Mucosa of gallbladder (tissue), 1 donor: ENCODE measurements at places on chromosomes 11 and 22. TPM values are rescaled to one million over a fixed set of nuclear protein-coding genes. Genes with fewer than 3 reads are reported as not detected.

Gene MFRP
- total RNA-seq, result not detected

GRCh38 chr11:27234043-27234668 lies 128.9 kb downstream of the CCDC34 start:
- no peak for DNase-seq

Gene ZP1
- 0.17 TPM for total RNA-seq

- DNase-seq, result no peak
Observed at GRCh38 chr11:55795256-55795655, at the start of gene OR5D14. Gene OR5D14 (plus strand): TSS chr11:55795556. CDS start chr11:55795556, 0 bp downstream.

DNA sequence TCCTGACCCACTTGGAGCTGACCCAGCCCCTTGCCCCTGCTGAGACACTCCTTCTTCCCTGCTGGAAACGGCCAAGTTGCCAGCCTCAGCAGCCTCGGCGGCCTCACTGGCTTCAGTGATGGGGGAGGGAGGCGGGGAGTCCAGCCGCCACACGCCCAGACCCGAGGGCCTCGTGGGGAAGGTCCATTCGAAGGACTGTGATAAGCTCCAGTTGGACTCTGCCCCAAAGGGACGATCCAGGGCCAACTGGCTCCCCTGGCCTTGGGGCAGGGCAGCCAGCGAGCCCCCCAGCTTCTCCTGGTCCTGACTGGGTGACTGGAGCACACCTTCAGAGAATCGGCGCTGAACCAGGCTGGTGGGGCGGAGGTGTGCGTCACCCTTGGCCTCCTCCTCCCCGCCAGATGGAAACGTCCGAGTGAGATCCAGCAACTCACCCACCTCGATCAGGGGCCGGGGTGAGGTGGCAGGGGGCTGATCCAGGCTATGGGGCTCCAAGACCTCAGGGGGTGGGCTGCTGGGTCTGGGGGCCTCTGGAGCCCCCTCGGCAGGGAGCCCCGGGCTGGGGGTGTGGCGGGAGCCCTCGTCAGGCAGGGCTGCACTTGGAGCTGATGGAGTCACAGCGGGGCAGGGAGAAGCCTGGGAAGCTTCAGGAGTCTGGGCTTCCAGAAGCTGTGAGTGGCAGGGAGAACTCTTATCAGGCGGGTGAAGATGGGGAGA lies 11.5 kb downstream of the TNKS1BP1 start:
- DNase-seq, result peak; percentile 47

DNA sequence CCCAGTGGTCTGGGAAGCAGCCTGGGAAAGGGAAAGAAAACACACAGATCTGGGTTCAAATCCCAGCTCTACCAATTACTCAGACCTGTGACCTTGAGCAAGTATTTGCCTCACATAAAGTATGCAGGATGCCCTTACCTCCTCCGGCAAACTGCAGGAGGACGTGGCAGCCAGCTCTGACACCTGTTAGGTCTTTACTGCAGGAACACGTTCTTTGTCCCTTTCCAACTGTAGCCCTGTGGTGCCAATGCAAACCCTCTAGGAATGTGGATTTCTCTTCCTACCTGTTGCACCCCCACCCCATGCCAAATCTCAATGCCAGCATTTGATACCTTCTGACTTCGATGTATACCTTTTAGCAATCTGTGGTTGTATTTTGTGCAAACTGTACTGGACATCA lies 6.0 kb downstream of the CPT1A start:
- no peak for DNase-seq

- no peak for DNase-seq
Observed at GRCh38 chr11:119342362-119343130, 1.9 kb upstream of the C1QTNF5 start.

DNA sequence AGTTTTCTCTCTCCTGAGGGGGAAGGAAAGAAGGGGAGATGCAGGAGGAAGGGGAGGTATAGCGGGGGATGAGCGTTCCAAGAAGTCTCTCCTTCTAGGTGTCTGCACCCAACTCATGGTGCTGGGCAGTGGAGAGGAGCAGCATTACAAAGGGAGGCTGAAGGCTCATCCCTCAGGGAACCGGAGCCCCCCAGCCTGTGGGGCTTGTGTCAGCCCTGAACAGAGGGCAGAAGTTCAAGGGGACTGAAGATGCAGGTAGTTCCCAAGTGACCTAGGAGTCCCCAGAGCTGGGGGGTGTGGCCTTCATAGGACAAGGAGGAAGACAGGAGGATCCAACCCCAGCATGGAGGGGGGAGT lies 1.8 kb downstream of the C11orf68 start:
- DNase-seq, result no peak

DNA sequence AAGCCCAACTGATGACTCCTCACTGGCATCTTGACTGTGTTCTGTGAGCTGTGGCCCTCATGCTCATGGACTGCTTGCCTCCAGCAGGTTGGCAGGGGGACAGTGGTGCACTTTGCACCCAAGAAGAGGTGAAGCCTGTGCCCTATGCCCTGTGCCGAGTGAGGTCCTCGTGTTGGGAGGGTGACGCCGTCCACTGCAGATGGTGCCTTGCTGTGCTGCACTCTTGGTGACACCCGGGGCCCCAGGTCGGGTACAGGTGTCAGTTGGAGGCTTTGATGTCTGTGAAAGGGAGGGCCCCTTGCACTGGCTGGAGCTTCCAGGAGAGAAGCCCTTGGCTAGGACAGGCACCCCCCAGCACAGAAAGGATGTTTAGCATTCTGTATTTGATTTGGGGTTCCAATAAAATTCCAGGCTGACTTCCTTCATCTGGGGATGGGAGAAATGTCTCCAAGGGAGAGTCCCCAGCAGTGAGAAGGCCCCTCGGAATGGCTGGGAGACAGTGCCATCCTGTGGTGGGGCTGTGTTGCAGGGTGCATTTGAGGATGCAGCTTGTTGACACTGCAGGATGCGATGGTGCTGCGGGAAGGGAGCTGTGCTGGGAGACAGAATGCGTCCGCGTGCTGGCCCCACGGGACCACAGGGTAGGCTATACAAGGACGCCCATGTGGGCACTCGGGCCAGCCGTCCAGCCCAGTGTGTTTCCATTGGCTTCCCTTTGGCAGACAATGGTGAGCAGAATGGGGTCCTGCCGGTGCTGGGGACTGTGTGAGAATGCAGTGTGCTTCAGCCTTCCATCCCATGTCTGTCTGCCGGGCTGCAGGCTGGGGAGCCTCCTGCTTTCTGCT lies 2.5 kb upstream of the ZDHHC8 start:
- DNase-seq, result no peak

- DNase-seq, result peak; percentile 46
Observed at GRCh38 chr11:124195189-124195734, 12.1 kb downstream of the OR10D3 start.

Gene PRG3
- not detected for total RNA-seq

Gene CHST1
- total RNA-seq, result 1.8 TPM

- no peak for DNase-seq
Observed at GRCh38 chr11:42674436-42674835, 637.4 kb upstream of the API5 start.

Gene RAC2
- 46.4 TPM for total RNA-seq

DNA sequence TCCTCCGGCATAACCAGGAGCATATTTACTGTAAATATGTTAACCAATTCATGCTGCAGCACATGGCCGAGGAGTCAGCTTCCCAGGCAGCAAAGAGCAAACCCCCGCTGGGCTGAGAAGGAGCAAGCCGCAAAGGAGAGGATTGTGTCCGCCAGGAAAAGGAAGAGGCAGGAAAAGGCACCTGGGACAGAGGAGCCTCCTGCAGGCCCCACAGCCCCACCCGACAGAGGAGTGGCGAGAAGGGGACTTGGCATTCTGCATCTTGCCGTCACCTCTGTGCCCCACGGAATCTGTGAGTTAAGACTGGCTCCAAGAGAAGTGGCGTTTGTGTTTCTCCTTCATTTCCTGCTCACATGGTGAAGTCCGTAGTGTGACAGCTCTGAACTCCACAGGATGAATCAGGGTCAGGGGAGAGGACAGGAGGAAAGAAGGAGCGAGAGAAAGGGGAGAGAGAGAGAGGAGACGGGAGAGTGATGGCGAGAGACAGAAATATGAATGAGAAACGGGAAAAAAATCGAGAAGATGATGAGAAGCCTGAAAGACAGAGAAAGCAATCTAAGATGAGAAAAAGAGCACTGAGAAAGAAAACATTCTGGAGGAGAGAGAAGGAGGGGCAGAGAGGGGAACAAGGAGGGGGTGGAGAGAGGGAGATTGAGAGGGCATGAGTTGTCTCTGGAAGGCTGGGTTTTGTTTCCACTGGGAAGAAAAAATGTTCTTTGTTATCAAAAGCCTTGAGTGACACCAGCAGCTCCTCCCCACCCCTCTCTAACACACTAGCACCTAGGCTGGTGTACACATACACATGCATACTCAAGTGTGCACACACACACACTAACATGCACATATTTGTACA lies 489.6 kb downstream of the MN1 start:
- no peak for DNase-seq

DNA sequence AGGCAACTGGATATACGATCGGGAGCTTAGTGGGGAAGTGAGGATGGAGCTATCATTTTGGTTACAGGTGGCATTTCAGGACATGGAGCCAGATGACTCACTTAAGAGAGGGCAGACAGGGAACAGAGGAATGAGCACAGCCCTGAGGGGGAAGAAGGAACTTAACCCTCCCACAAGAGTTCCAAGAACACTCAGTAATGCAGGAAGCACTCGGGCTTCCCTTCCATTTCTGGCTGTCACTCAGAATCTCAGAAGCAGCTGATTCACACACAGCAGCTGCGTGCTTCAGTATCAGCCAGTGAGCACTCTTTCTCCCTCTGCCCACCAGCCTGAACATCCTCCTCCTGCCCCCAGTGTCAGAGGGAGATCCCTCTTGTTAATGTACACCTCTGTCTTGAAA lies 34.8 kb downstream of the EFCAB6 start:
- DNase-seq, result no peak

Gene SPI1
- total RNA-seq, result 35.3 TPM

GRCh38 chr11:6156628-6157359 lies 13.3 kb downstream of the OR52B2 start:
- DNase-seq, result no peak

DNA sequence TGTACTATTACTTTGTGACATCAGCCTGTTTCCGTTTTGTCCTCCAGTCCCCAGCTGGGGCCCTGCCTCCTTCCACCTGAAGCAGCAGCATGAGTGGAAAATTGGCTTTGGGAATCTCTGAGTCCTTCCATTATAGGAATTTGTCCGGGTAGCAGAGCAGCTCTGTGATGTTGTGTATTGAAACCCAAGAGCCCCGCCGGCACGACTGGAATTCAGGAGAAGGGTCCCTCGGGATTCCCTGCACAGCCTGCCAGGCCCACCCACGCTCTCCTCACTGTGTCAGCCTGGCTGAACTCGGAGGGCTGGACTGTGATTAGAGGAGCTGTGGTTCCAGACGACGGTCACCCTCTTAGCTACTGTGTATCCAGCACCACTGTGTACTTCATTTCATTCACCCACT lies 18.8 kb upstream of the TSPAN18 start:
- no peak for DNase-seq
